H7 (cell line): ENCODE measurements at places on chromosomes 6 and 20.

GRCh38 chr6:11876934-11877433 is 98.4 kb upstream of the ADTRP start:
- no peak for DNase-seq

DNA sequence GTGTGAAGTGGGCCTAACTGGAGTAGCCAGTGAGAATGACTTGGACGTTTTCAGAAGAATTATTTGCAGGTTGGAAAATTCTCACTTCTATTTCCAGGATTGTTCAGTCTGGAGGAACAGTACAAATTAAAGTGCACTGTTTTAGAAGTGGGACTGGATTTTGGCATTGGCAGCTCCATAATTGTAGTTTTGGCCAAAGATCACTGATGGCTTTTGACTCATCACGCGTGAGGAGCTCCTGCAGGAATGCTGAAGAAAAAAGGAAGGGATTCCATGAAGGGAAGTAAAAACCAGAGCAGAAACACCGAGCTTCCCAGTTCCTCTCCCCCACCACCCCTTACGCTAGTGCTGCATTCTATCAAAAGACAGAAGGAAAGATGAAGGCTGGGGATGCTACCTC is 103.5 kb downstream of the JARID2 start:
- DNase-seq: no peak

DNA sequence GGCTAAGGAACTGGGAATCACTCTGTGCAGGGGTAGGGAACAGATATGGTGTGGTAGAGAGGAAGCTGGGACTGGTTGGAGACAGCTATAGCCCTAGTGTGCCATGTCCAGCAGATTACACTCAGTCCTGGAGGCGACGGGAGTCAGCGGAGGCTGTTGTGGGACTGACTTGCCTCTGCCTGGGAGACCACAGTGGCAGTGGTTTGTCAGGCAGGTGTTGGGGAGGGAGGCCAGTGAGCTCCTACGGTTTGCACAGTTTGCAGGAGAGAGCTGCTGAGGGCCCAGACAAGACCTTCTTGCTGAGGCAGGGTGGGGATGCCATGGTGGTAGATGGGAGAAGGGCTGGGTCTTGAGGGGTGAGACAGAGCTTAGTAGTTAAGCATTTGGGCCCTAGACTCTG is 4.9 kb downstream of the PLCG1 start:
- DNase-seq: no peak

- DNase-seq: no peak
These were observed 98.6 kb upstream of the RIN2 start for GRCh38 chr20:19659448-19659847.

DNA sequence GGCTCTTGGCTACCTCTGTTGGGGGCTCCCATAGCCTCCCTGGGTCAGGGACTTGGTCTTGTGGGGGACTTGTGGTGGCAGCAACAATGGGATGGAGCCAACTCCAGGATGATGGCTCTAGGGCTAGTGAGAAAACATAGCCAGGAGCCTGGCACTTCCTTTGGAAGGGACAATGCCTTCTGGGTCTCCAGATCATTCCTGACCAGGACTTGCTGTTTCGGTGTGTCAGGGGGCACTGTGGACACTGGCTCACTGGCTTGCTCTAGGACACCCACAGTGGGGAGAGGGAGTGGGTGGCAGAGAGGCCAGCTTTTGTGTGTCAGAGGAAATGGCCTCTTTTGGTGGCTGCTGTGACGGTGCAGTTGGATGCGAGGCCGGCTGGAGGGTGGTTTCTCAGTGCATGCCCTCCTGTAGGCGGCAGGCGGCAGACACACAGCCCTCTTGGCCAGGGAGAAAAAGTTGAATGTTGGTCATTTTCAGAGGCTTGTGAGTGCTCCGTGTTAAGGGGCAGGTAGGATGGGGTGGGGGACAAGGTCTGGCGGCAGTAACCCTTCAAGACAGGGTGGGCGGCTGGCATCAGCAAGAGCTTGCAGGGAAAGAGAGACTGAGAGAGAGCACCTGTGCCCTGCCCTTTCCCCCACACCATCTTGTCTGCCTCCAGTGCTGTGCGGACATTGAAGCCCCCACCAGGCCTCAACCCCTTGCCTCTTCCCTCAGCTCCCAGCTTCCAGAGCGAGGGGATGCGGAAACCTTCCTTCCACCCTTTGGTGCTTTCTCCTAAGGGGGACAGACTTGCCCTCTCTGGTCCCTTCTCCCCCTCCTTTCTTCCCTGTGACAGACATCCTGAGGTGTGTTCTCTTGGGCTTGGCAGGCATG is 9.2 kb downstream of the VEGFA start:
- DNase-seq: no peak

- DNase-seq: no peak
These were observed 11.0 kb upstream of the SLC22A1 start for GRCh38 chr6:160110586-160111123.

DNA sequence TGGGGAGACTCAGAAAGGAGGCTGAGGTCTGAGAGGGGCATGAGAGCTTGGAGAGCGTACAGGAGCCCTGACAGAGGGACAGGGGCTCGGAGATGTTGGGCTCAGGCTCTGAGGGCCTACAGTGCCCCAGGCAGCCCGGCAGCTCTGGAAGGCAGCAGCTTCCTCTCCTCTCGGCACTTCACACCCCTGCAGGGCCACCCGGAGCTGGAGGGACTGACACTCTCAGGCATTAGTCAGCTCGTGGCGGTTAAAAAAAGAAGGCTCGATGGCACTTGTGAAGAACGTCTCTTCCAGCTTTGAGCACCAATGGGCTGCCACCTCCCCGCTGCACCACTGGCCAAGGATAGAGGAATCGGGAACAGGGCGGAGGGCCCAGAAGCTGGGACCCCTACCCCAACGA is 62.6 kb upstream of the SIRPA start:
- DNase-seq: peak; percentile 58

GRCh38 chr20:62136283-62137091 is 6.7 kb downstream of the PSMA7 start:
- DNase-seq: peak; percentile 88

GRCh38 chr6:47729457-47729856 is 31.1 kb downstream of the ADGRF4 start:
- DNase-seq: no peak

GRCh38 chr6:25196464-25196863 is 82.7 kb upstream of the CARMIL1 start:
- DNase-seq: no peak

- DNase-seq: no peak
These were observed 38.3 kb downstream of the ATG5 start for GRCh38 chr6:106287215-106287614.

DNA sequence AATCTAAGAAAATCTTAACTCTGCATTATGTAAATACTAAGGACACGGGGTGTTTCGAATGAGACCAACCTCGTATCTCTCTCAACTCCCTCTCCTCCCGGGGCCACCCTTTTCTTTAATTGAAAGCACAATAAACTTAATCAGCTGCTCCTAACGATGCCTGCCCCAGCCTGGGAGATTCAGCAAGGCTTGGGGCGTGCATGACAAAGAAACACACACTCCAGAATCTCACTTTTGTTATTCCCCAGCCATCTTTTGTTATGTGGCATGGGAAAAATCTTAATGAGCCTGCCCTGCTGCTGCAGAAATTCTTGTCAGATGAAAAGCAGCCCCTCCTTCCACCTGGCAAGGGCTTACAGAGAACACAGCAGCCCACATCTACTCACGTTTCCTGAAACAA is 117.4 kb downstream of the TTLL2 start:
- peak; percentile 84 for DNase-seq

DNA sequence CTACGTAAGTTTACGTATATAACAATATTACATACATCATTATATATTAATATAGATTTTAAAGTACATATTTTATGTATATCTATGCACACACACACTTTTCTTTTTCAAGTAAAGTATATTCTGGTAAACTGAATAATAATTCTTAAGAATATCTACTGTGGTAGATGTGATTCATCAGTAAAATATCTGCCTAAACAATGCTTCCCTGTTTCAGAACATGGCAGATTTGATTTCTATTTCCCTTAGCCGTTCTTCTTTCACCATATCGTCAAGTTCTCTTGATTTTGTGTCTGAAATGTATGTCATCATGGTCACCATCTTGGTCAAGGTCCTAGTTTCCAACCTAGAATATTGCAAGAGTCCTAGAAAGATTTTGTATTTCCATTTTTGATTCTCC is 195.6 kb downstream of the HDGFL1 start:
- no peak for DNase-seq

DNA sequence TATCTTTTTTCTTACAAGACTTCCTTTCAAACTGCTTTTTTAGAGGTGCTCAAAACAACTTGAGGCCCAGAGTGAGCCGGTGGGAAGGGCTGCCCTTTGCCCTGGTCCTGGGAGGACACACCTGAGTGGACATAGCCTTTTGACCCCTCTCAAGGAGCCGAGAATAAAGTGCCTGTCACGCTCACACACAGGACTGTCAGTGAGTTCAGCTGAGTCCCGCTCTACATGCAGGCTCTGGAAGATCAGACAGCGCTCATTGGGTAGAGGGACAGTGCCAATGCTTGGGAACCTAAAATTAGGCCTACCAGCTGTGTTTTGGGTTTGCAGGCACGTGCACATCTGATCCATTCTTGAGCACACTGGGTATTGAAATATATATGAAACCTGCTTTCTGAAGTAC is 387.8 kb downstream of the CD83 start:
- no peak for DNase-seq

- DNase-seq: peak; percentile 40
These were observed 92.3 kb downstream of the RFX6 start for GRCh38 chr6:116969211-116969863.

DNA sequence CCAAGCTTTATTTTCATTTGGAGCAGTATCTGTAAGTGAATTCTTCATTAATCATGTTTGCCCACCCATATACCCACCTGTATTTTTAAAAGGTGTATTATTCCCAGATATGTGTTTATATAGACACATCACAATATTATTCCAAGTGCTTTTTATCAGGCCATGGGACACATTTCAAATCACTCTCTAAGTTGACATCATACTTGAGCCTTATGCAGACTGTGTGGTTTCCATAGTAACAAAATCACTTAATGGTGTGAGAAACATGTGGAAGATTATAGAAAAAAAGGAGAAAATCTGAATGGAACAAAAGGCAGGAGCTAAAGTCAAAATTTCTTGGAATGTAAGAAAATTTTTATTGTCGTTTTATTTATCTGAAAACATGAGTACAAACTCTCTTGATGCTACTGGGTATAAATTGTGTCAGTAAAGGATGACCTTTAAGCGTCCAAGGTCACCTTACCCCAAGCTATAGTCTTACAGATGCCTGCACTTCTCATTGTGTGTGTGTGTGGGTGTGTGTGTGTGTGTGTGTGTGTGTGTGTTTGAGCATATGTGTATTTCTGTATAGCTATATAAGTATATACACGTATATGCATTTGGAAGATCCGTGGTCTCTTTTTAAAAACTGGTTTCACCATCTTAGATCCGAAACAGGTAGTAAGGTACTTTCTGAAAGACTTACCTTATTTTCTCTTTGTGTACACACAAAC is 79.8 kb upstream of the CCN6 start:
- DNase-seq: no peak

- no peak for DNase-seq
These were observed 256.4 kb downstream of the TMEM242 start for GRCh38 chr6:157066781-157067491.

GRCh38 chr6:37005061-37005810 is at the start of gene FGD2:
Gene FGD2, plus strand, starts transcription at chr6:37005655. Its CDS starts 163 bp downstream, at chr6:37005818.
- peak; percentile 67 for DNase-seq

DNA sequence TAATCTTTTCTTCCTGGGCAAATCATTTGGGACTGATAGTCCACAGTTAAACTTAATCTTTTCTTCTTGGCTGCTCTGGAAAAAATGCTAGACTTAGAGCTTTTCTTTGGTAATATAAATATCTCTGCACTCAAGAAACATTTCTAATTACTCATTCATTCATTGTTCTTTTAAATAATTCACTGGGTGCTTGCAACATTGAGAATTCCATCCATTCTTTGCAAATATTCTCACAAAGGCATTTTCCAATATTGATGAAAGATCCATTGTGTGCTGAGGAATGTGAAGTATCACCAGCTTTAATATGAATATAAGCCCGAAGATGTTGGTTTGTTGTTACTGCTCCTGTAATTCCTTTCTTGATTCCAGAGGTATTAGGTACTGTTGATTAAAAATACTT is 38.4 kb downstream of the AKAP7 start:
- no peak for DNase-seq
